ENCODE measurements at places on chromosomes 1 and 21.
A peak's percentile ranks its signal among the peaks of the same experiment; 100 is the strongest.

- DNase-seq: peak; percentile 61
Observed at GRCh38 chr1:3312898-3313575, 141.4 kb upstream of the ARHGEF16 start.

GRCh38 chr1:155650231-155650757, 38.3 kb downstream of the YY1AP1 start:
- no peak for DNase-seq

DNA sequence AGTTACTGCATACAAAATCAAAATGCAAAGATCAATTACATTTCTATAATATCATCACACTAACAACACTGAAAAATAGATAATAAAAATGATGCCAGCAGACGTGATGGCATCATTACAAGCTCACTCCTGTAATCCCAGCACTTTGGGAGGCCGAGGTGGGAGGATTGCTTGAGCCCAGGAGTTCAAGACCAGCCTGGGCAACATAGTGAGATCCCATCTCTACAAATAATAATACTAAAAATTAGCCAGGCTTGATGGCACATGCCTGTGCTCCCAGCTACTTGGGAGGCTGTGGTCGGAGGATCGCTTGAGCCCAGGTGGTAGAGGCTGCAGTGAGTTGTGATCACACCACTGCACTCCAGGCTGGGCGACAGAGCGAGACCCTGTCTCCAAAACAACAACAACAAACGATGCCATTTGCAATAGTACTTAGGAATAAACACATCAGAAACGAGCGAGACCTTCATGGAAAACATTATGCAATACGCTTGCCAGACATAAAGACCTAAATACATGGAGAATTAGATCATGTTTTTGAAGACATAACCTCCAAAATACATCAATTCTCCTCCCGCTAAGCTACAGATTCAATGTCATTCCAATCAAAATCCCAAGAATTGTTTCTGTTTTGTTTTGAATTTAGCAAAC, 86.6 kb upstream of the ERRFI1 start:
- DNase-seq: no peak

DNA sequence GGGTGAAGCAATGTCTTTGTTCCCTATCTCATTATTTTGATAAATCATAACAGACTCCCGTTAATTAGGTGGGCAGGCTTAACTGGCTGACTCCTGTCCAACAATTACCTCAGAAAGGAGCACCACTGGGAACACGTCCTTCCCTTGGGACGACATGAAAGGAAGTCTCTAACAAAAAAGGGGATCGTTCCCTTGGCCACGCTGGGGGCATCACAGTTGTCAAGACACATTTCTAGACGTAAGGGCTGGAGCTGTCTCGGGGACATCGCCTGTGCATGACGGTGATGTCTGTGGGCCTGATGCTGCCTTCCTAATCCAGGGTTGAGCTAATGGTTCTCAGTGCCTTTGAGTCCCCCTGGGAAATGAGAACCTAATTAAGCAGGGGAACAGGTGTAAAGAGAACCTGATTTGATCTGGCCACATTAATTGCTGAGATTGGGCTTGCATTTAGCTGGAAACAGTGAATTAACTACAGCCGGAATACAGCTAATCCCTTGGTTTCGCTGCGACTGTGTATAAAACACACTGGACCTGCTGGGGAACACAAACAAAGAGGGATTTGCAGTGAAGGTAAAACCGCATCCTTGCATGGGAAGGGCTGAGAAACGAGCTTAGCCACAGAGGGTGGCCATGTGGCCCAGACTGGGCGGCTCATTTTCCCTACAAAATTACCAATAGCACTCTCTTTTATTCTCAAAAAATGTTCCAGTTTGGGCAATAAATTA, 111.8 kb downstream of the MRPS6 start:
- DNase-seq: no peak

- no peak for DNase-seq
Observed at GRCh38 chr1:32234792-32235191, 12.2 kb upstream of the FAM167B start.

- DNase-seq: no peak
Observed at GRCh38 chr21:42209801-42210479, 9.0 kb upstream of the ABCG1 start.

- DNase-seq: no peak
Observed at GRCh38 chr1:204081791-204082513, 9.0 kb downstream of the SOX13 start.

DNA sequence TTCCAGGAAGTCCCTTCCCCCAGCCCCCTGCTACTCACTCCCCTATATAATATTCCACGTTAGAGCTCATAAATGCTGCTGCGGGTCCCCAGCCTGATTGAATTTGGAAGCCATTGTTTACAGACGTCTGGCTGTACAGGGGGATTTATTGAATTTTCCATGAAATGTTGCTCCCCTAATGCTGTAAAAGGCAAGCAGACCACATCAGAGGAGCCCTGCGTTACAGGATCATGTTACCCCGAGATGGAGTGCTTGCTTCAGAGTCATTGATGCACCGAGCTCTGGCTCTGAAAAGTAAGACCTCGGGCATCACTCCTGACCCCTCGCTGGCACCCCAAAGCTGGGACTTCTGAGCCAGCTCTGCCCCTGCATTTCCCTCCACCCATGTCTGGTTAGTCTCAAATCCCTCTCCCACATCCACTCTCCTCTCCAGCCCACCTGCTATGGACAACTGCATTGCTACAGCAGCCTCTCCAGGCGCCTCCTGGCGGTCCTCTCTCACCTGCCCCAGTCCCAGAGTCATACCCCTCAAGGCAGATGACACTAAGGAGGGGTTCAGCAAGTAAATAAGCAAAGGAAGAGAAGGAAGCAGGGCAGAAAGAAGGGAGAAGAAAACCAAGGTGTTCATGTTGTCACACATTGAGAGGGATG, 127.8 kb downstream of the TMEM53 start:
- no peak for DNase-seq

DNA sequence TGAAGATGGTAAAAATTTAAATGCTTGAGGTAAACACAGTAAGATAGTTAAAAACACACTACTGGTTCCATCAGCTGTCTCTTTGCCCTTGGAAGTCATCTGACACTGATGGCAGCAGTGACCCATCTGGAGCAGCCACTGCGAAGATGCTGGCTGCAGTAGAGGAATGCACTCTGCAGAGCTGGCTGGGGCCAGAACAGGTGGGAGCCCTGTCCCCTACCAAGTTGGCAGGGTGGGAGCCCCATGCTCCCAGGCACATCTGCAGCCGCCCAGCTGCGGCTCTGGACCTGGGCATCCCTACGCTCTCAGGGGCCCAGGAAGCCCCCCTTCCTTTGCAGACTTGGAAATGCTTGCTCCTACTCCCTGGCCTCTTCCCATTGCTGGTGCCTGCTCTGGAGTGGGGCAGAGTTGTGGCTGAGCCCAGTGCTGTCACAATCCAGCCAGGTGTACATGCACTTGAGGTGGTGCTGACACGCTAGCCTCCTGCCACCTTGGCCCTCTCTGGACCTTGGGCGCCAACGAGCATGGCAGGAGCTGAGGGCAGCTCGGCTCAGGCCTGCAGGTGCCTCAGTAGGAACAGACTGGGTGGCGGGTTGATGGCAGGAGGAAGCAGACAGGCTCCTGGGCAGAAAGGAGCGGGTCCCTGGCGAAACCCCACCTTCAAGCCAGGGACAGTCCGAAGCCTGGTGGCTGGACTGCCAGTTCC, 227.0 kb downstream of the FGGY start:
- DNase-seq: no peak

GRCh38 chr1:119358636-119359035, 9.9 kb upstream of the HAO2 start:
- DNase-seq: no peak

GRCh38 chr1:43779266-43779665, 71.9 kb downstream of the ST3GAL3 start:
- no peak for DNase-seq

DNA sequence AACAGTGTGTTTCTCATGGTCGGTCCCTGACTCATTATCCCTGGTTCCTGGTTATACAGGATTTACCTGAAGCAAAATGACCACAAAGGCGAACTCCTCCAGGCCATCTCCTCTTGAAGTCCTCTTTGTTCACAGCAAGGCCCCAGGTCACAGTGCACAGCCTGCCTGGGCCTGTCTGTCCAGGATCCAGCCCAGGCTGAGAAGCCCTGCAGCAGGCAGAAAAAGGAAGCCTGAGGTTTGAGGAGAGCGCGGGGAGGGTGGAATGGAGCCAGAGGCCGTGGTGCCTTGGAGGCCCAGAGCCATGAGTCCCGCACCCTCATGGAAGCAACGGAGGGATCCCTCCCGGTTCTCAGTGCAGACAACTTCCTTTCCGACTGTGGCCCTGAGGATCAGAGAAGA, 136.8 kb upstream of the IRF2BP2 start:
- no peak for DNase-seq

GRCh38 chr1:233904633-233905415, at the start of gene SLC35F3:
SLC35F3 (plus strand) TSS chr1:233904676.
- no peak for DNase-seq

- no peak for DNase-seq
Observed at GRCh38 chr1:41394959-41395956, 34.0 kb downstream of the FOXO6 start.

DNA sequence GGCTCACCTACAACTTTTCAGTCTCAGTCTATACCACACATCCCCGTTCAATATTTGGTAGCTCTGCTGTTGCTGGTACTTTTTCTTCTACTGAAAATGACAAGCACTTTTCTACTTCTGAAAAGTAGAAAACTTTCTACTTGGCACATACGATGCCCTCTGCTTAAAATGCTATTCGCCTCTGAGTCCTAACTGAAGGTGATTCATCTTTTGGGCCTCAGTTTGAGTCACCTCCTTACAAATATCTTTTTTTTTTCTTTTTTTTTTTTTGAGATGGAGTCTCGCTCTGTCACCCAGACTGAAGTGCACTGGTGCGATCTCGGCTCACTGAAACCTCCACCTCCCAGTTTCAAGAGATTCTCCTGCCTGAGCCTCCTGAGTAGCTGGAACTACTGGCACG, 136.0 kb upstream of the CYYR1 start:
- DNase-seq: no peak

GRCh38 chr1:234836045-234836681, 226.2 kb upstream of the IRF2BP2 start:
- no peak for DNase-seq

DNA sequence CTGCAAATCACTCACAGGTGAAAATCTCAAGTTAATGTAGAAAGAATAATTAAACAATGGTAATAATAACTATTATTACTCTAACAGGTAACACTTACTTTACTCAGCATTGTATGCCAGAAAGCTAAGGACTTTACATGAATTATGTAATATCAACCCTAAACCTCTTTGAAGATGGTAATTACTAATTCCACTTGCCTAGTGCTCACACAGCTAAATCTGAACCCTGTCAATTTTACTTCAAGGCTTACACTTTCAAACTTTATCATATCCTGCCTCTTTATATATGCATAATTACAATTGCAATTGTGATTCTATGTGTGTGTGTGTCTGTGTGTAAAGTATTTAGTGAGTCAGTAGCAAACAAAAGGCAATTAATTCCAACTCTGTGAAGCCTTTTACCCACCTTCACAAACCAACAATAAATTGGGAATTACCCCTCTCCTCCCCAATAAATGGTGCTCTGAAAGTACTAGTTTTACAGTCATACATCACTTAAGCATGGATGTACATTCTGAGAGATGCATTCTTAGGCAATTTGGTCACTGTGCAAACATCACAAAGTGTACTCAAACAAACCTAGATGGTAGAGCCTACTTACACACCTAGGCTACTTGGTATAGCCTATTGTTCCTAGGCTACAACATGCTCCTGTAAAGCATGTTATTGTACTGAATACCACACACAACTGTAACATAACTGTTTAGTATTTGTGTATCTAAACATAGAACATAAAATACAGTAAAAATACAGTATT, 5.9 kb downstream of the ZNF644 start:
- DNase-seq: no peak

GRCh38 chr1:187877220-187877619, 1048.5 kb downstream of the PLA2G4A start:
- DNase-seq: no peak

DNA sequence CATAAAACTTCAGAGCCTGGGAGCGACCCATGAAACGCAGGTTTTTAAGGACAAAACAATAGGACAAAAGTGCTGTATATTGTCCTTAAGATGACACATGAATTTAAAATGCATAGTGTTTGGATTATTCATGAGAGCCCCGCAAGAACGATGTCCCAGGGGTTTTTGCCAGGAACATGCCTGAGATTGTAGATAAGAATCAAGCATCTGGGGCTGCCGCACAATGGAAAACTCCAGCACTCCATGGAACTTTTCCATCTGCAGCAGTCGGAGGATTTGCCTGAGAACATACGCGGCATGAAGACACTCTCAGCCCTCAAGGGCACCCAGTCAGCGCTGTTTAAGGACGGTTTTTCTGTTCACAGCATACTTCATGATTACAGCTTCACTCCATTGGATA, 5.3 kb upstream of the ERG start:
- no peak for DNase-seq

GRCh38 chr1:43337588-43337987, at the start of gene MPL:
MPL (plus strand) TSS chr1:43337818; CDS start chr1:43337849, 31 bp downstream.
- DNase-seq: no peak

Data from HS-27A (cell line).